Activated CD8-positive, alpha-beta memory T cell treated with anti-CD3 and anti-CD28 coated beads, Interleukin-2, amount 10 ng/mL, durations not matched to agents 7 days and 5 days (primary cell): ENCODE measurements at places on chromosomes 6 and 20. TPM values are rescaled to one million over a fixed set of nuclear protein-coding genes. Genes with fewer than 3 reads are reported as not detected.

DNA sequence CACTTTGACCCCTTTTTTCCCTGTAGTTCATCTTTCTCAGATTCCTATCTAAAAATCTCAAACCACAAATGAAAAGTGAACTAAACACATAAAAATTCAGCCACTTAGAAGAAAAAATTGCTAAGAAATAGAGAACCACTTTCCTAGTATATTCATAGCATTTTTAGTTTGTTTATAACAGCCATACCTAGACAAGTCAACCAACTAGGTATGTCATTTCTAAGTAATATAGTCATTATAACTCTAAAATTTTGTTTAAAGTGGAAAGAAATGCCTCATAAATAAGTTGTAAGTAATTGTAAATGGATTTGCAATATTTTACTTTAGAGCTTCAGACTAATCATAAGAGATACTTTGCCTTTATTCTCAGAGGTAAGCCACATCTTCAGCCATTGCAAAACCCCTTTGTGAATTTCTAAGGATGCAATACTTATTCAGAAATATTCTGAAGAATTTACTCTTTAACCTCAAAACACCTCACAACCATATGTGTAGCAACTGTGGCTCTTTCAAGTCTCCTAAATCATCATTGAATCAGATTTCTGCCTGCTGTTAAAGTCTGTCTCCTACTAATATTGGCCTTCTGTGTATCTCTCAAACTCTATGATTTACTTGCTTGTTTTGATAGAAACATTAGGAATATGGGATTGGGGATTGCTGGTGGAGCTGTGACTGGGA, 6.9 kb upstream of the SUMO4 start:
- peaks cover 85% of the 10 kb centered on the region for H3K36me3 ChIP-seq
- DNase-seq = no peak
- H3K4me3 ChIP-seq = no peak overlapping the region
- H3K27ac ChIP-seq = no peak overlapping the region
- peaks cover 52% of the 10 kb centered on the region for H3K4me1 ChIP-seq

- peak overlapping the region; percentile 53 for H3K4me3 ChIP-seq
- peak overlapping the region; percentile 77 for H3K27ac ChIP-seq
- H3K4me1 ChIP-seq = peaks cover 82% of the 10 kb centered on the region
- H3K36me3 ChIP-seq = peaks cover 53% of the 10 kb centered on the region
- H3K27me3 ChIP-seq = no peaks in the 10 kb centered on the region
- DNase-seq = no peak
Measured at GRCh38 chr20:38842026-38842425, 36.5 kb downstream of the PPP1R16B start.

DNA sequence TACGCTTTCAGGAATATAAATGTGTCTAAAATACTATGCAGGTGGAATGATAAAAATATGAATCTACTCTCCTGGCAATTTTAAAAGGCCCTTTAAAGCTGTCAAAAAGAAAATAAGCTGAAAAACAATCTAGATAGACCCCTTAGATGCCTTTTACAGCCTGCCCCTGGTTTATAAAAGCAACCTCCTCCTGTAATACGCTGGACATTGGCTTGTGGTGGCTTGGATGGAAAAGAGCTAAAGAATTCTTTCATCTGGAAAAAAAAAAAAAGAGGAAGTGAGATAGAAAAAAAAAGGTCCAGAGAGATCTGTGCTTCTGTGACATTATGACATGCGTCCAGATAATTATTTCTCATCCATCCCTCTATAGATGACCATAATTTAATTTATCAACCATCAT, 115.9 kb upstream of the NRSN1 start:
- H3K4me1 ChIP-seq = no peaks in the 10 kb centered on the region
- no peak for DNase-seq

- H3K4me3 ChIP-seq = no peak overlapping the region
- H3K27me3 ChIP-seq = peaks cover 16% of the 10 kb centered on the region
- H3K4me1 ChIP-seq = peaks cover 9% of the 10 kb centered on the region
- H3K27ac ChIP-seq = no peak overlapping the region
Measured at GRCh38 chr20:4728120-4728760, 6.5 kb downstream of the PRND start.

- H3K4me1 ChIP-seq = peaks cover 32% of the 10 kb centered on the region
- no peak for DNase-seq
- peaks cover 4% of the 10 kb centered on the region for H3K36me3 ChIP-seq
- peak within 1 kb of the TSS; percentile 9 for H3K27ac ChIP-seq
- peaks cover 91% of the 10 kb centered on the region for H3K27me3 ChIP-seq
Measured at GRCh38 chr20:38723848-38724625, at the start of gene SLC32A1. Gene SLC32A1 (plus strand): TSS chr20:38724486. CDS start chr20:38724725, 239 bp downstream.

- no peak for DNase-seq
- H3K36me3 ChIP-seq = peaks cover 63% of the 10 kb centered on the region
- H3K4me3 ChIP-seq = no peak overlapping the region
- H3K27ac ChIP-seq = no peak overlapping the region
- peaks cover 9% of the 10 kb centered on the region for H3K4me1 ChIP-seq
Measured at GRCh38 chr20:50579511-50579910, 69.3 kb downstream of the PTPN1 start.

DNA sequence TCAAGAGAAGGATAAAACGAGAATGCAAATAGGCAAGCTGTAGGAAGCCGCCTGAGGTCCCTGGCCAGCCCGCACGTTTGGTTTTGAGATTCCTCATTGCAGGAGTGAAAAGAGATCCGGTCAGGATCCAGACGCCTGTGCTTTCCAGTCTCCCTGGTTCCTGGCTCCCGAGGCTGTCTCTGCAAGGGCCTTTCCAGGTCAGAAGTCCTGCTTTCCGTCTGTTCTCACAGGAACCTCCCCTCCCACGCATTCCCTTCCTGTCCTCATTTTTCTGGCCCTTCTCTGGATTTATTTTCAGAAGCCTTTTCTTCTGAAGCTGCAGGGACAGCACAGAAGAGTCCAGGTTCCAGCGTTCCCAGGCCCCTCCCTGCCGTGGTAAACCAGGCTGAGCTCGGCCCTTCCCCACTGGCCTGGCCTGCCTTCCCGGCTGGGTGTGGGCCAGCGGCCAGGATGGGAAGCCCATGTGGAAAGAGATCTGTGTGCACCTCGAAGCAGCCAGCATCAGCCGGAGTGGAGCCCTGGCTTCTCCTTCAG, 54.0 kb downstream of the TMEM242 start:
- no peak overlapping the region for H3K27ac ChIP-seq
- peaks cover 26% of the 10 kb centered on the region for H3K27me3 ChIP-seq
- DNase-seq = no peak
- H3K36me3 ChIP-seq = peaks cover 7% of the 10 kb centered on the region
- H3K4me1 ChIP-seq = peaks cover 7% of the 10 kb centered on the region
- H3K4me3 ChIP-seq = no peak overlapping the region

DNA sequence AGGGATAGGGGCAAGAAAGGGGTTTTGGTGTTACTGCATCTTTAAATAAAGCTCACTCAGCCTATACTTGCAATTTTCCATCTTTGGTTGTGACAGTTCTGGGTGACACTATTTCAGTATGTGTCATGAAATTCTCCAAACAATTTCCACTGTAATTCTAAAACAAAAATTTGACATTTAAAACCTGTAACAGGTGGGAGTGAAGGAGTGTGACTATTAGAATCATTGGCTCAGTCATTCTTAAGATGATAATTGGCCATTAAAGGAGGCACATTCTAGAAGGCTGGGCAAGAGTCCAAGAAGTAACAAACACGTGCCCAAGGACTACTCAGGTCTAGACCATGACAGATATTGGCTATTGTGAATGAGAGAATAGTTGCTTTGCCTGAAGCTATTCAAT, 153.3 kb upstream of the ARG1 start:
- H3K27ac ChIP-seq = no peak overlapping the region
- no peak for DNase-seq
- no peaks in the 10 kb centered on the region for H3K27me3 ChIP-seq
- no peaks in the 10 kb centered on the region for H3K4me1 ChIP-seq

GRCh38 chr20:20399531-20400500, 31.9 kb downstream of the INSM1 start:
- H3K4me3 ChIP-seq = no peak overlapping the region
- no peak overlapping the region for H3K27ac ChIP-seq
- H3K36me3 ChIP-seq = no peaks in the 10 kb centered on the region
- peaks cover under 1% of the 10 kb centered on the region for H3K4me1 ChIP-seq
- no peaks in the 10 kb centered on the region for H3K27me3 ChIP-seq
- no peak for DNase-seq

DNA sequence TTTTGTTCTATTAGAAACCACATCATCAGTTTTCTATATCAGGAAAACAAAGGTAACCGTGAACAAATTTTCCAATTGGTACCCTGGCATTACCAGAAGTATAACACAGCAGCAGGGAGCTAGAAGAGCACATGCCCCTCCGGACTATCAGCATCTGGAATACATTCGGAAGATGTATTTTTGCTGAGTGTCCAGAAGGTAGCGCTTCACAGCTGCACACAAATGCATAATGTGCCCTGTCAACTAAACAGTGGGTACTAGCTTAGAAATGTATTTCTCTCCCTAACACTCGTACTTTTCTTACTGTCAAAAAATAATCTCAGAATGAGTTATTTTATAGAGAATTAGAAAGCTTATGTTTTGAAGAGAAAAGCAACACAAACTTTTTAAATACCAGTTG, 77.6 kb downstream of the HUS1B start:
- no peak for DNase-seq
- H3K36me3 ChIP-seq = peaks cover 26% of the 10 kb centered on the region
- no peak overlapping the region for H3K4me3 ChIP-seq
- H3K27ac ChIP-seq = no peak overlapping the region

GRCh38 chr20:33993576-33994221, at the start of gene RALY:
Gene RALY (plus strand): TSS chr20:33993911. CDS start chr20:34072075, 78,164 bp downstream.
- DNase-seq = peak; percentile 97
- no peaks in the 10 kb centered on the region for H3K27me3 ChIP-seq
- peak within 1 kb of the TSS; percentile 98 for H3K27ac ChIP-seq
- H3K36me3 ChIP-seq = peaks cover 34% of the 10 kb centered on the region

DNA sequence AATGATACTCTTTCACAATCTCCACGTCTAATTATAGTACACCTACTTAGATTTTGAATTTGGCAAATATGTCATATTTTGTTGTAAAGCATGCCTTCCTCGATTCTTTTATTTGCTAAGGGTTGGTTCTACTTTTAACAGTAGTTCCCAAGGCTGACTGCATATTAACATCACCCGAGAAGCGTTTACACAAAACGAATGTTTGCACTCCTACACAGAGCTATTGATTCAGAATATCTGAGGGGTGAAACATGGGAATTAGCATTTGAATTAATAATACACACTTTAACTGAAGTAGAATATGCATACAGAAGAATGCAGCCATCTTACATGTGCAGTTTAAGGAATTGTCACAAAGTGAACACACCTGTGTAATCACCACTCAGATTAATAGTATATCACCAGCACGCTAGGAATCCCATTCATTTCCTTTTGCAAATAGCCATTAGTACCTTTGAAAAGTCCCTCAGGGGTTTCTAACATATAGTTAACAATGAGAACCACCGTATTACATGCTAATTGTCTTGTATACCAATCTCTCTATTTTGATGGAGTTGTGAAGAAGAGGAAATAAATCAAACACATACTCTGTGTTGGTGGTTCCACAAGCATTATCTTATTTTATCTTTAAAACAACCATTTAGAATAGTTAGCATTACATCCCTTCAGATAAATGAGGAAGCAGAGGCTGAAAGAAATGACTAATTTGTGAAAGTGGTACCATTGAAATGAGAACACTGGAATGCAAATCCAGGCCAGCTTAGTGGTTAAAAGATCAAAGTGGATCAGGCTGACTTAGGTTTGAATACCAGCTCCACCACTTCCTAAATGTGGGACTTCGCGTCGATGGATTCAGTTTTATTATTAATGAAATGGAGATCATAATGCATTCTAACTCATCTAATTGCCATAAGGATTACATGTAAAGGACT, 317.6 kb downstream of the HDGFL1 start:
- no peaks in the 10 kb centered on the region for H3K36me3 ChIP-seq
- no peaks in the 10 kb centered on the region for H3K4me1 ChIP-seq
- no peak for DNase-seq
- no peaks in the 10 kb centered on the region for H3K27me3 ChIP-seq

DNA sequence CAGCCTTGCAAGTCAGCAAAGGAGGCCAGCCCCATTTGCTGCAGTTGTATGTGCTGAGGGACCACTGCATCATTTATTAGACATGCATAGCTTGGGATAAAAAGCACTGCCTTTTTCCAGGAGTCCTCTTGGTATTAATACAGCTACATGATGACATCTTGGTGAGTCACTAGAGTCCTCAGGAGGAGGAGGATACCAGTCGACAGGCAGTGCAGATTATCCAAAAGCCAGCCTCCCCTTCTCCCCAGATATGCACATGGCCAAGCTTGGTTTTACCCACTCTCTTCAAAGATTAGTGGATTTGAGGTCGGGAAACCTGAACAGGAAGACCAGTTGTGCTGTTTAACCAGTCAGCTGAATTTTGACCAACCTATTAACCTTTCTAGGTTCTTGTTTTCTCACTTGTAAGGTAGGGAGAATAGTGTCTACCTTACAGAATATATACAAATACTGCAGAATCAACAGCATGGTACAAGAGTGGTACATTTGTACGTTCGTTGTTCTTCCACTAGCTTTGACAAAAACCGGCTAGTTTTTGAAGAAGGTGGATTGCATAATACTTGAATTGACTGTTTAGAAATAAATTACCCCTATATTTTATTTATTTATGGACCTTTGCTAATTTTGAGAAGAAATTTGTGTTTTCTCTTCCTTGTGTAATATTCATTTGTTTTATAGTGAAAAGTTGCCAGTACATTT, 31.9 kb downstream of the VAPB start:
- H3K27me3 ChIP-seq = no peaks in the 10 kb centered on the region
- no peak overlapping the region for H3K27ac ChIP-seq
- H3K4me1 ChIP-seq = peaks cover 18% of the 10 kb centered on the region
- H3K4me3 ChIP-seq = no peak overlapping the region
- peaks cover 48% of the 10 kb centered on the region for H3K36me3 ChIP-seq
- DNase-seq = no peak

DNA sequence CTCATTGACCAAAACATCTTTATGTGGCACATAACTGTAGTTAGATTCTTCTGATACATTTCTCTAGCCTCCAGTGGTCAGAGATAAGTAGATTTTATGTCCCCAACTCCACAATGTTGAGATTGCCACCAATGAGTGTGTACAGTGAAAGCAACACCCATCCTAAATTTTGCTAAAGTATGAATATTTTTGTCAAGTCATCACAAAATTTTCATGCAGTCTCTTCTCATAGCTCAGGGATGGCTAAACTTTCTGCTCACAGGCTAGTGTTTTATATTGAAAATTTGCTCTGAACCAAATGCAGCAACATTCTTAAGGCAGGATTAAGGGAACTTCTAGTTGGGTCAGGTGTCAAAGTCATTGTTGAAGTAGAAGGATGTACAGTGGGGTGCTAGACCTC, 203.6 kb downstream of the NKAIN2 start:
- no peaks in the 10 kb centered on the region for H3K4me1 ChIP-seq
- no peak overlapping the region for H3K27ac ChIP-seq
- DNase-seq = no peak
- no peaks in the 10 kb centered on the region for H3K27me3 ChIP-seq

The COL10A1 gene
- not detected for total RNA-seq

The FNDC11 gene
- 0.35 TPM for total RNA-seq

The PRKN gene
- not detected for total RNA-seq

The MTFR2 gene
- 31.8 TPM for total RNA-seq

The LY6G6F gene
- total RNA-seq = not detected

The MACROD2 gene
- total RNA-seq = not detected

The SNPH gene
- total RNA-seq = 3.6 TPM

The LGSN gene
- 0.18 TPM for total RNA-seq

The DPPA5 gene
- not detected for total RNA-seq
